ENCODE measurements at places on chromosomes 5 and 9.

GRCh38 chr5:177552839-177553455 lies 1.4 kb downstream of the FAM193B start:
- peak overlapping the region; percentile 95 for H3K4me3 ChIP-seq
- no peaks in the 10 kb centered on the region for H3K36me3 ChIP-seq
- DNase-seq = no peak
- no peaks in the 10 kb centered on the region for H3K27me3 ChIP-seq

DNA sequence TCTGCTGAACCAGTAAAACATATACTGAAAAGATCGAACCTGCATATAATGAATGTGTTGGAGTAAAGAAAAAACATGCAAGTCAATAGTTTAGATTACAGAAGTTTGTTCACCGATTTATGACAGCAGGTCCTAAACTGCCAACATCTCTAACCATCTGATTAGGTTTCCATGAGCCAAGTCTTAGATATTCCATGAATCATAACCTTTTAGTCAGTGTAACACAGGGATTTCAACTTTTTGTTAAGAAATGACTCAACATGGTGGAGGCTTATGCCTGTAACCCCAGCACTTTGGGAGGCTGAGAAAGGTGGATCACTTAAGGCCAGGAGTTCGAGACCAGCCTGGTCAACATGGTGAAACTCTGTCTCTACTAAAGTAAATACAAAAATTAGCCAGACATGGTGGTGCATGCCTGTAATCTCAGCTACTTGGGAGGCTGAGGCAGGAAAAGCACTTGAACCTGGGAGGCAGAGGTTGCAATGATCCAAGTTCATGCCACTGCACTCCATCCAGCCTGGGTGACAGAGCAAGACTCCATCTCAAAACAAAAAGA lies 38.7 kb downstream of the APC start:
- H3K27me3 ChIP-seq = no peaks in the 10 kb centered on the region
- no peaks in the 10 kb centered on the region for H3K4me1 ChIP-seq
- no peaks in the 10 kb centered on the region for H3K36me3 ChIP-seq
- no peak overlapping the region for H3K27ac ChIP-seq

DNA sequence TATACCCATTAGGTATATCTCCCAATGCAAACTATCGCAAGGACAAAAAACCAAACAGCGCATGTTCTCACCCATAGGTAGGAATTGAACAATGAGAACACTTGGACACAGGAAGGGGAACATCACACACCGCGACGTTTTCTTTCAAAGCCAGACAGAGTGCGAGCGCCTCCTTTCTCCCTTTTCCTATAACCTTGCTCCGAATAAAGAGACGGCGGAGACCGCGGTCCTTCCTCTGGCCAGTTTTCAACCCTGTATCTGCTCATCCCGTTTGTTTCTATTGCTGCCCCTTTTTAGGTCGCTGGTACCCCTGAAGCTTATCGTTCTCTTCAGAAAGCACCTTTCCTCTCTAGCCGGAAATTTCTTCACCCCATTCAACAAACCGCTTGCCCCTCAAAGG lies 1.3 kb downstream of the LVRN start:
- H3K36me3 ChIP-seq = no peaks in the 10 kb centered on the region
- DNase-seq = no peak
- H3K4me1 ChIP-seq = no peaks in the 10 kb centered on the region
- no peak overlapping the region for H3K27ac ChIP-seq
- H3K4me3 ChIP-seq = no peak overlapping the region
- peaks cover 16% of the 10 kb centered on the region for H3K27me3 ChIP-seq

DNA sequence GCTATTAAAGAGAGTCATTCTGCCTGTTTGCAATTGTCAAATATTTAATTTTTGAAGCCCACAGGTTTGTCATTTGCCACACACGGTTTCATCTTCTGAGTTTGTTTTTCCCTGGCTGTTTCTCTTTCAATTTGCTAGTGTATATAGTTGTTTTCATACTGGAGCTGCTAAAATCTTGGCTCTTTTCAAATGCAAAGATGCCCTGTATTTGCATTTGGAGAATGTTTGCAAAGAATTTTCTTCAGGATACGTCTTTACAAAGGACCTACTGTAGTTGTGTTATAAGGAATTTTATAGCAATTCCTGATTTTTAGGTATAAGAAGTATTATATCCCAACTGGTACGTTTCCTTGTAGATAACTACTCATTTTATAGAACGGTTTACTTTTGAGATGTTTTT lies 48.0 kb downstream of the IZUMO3 start:
- H3K4me1 ChIP-seq = no peaks in the 10 kb centered on the region
- H3K27ac ChIP-seq = no peak overlapping the region
- no peaks in the 10 kb centered on the region for H3K36me3 ChIP-seq
- no peak for DNase-seq
- no peak overlapping the region for H3K4me3 ChIP-seq
- H3K27me3 ChIP-seq = no peaks in the 10 kb centered on the region
